ENCODE measurements at places on chromosomes 7 and 10. TPM values are rescaled to one million over a fixed set of nuclear protein-coding genes. Genes with fewer than 3 reads are reported as not detected.

SAP25 gene
- 0.29 TPM for total RNA-seq

PLXNA4 gene
- total RNA-seq: 1.2 TPM

ANXA8 gene
- total RNA-seq: not detected

TUBB8 gene
- total RNA-seq: not detected

CARD11 gene
- 3.5 TPM for total RNA-seq

UCMA gene
- total RNA-seq: not detected

HTR7 gene
- 0.58 TPM for total RNA-seq

KAT6B gene
- 15.6 TPM for total RNA-seq

LRRN3 gene
- total RNA-seq: 0.76 TPM

RARRES2 gene
- not detected for total RNA-seq

RAB19 gene
- total RNA-seq: not detected

SEMA4G gene
- 6.9 TPM for total RNA-seq

STMP1 gene
- 22.1 TPM for total RNA-seq

PAPOLB gene
- total RNA-seq: not detected

Measured in glomerular endothelial cell (primary cell).